ENCODE measurements at places on chromosomes 2 and 18. TPM values are rescaled to one million over a fixed set of nuclear protein-coding genes. Genes with fewer than 3 reads are reported as not detected.

NT5C1B gene
- total RNA-seq = not detected

GRCh38 chr2:46936566-46936965 lies 21.0 kb upstream of the MCFD2 start:
- H3K4me1 ChIP-seq = peaks cover 10% of the 10 kb centered on the region
- no peak for DNase-seq
- H3K4me3 ChIP-seq = no peak overlapping the region
- H3K27ac ChIP-seq = no peak overlapping the region

NEURL3 gene
- total RNA-seq = 1.5 TPM

GRCh38 chr2:127852388-127852787 lies 5.6 kb downstream of the POLR2D start:
- no peak overlapping the region for H3K27ac ChIP-seq
- H3K4me1 ChIP-seq = no peaks in the 10 kb centered on the region
- H3K27me3 ChIP-seq = no peaks in the 10 kb centered on the region
- no peaks in the 10 kb centered on the region for H3K36me3 ChIP-seq
- DNase-seq = no peak

- H3K27me3 ChIP-seq = no peaks in the 10 kb centered on the region
- no peak overlapping the region for H3K27ac ChIP-seq
- no peaks in the 10 kb centered on the region for H3K36me3 ChIP-seq
- H3K4me1 ChIP-seq = no peaks in the 10 kb centered on the region
Observed at GRCh38 chr2:199814101-199814816, 36.7 kb downstream of the FTCDNL1 start.

ARHGAP15 gene
- 22.6 TPM for total RNA-seq

UGT1A10 gene
- not detected for total RNA-seq

- no peak for DNase-seq
- peaks cover 49% of the 10 kb centered on the region for H3K36me3 ChIP-seq
- H3K4me1 ChIP-seq = no peaks in the 10 kb centered on the region
- no peaks in the 10 kb centered on the region for H3K27me3 ChIP-seq
- H3K4me3 ChIP-seq = no peak overlapping the region
Observed at GRCh38 chr2:23767876-23768621, 158.9 kb downstream of the ATAD2B start.

DNA sequence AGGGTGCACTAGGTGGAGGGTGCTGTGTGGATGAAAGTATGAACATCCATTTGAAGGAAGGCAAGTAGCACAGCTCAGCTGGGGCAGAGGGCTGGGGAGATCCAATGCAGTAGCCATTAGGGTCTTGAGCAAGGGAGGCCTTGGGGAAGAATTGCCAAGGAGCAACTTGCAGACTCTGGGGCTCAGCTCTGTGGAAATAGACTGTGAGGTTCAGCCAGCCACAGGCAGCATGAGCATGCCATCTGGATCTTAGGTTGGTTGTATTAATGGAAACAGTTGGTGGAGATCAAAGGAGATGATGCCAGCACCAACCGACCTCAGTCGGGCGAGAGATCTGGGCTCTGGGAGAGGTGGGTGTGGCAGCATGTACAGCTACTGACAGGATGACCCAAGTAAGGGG lies 5.6 kb downstream of the ZAP70 start:
- no peak for DNase-seq
- H3K4me1 ChIP-seq = no peaks in the 10 kb centered on the region
- H3K27me3 ChIP-seq = no peaks in the 10 kb centered on the region
- H3K36me3 ChIP-seq = no peaks in the 10 kb centered on the region
- no peak overlapping the region for H3K27ac ChIP-seq
- no peak overlapping the region for H3K4me3 ChIP-seq

WDFY1 gene
- 53.7 TPM for total RNA-seq

FKBP1B gene
- 5.4 TPM for total RNA-seq

- H3K36me3 ChIP-seq = no peaks in the 10 kb centered on the region
- no peak for DNase-seq
- no peak overlapping the region for H3K4me3 ChIP-seq
Observed at GRCh38 chr2:56874717-56875116, 690.9 kb downstream of the CCDC85A start.

- H3K4me1 ChIP-seq = no peaks in the 10 kb centered on the region
- DNase-seq = no peak
- H3K36me3 ChIP-seq = peaks cover 81% of the 10 kb centered on the region
- H3K4me3 ChIP-seq = no peak overlapping the region
- no peaks in the 10 kb centered on the region for H3K27me3 ChIP-seq
- H3K27ac ChIP-seq = no peak overlapping the region
Observed at GRCh38 chr2:121368836-121369235, 83.8 kb upstream of the TFCP2L1 start.

- no peaks in the 10 kb centered on the region for H3K36me3 ChIP-seq
- H3K4me1 ChIP-seq = no peaks in the 10 kb centered on the region
- no peak overlapping the region for H3K4me3 ChIP-seq
- no peak for DNase-seq
Observed at GRCh38 chr2:160194351-160194750, 5.7 kb downstream of the ITGB6 start.

SMAD4 gene
- 182 TPM for total RNA-seq

DNA sequence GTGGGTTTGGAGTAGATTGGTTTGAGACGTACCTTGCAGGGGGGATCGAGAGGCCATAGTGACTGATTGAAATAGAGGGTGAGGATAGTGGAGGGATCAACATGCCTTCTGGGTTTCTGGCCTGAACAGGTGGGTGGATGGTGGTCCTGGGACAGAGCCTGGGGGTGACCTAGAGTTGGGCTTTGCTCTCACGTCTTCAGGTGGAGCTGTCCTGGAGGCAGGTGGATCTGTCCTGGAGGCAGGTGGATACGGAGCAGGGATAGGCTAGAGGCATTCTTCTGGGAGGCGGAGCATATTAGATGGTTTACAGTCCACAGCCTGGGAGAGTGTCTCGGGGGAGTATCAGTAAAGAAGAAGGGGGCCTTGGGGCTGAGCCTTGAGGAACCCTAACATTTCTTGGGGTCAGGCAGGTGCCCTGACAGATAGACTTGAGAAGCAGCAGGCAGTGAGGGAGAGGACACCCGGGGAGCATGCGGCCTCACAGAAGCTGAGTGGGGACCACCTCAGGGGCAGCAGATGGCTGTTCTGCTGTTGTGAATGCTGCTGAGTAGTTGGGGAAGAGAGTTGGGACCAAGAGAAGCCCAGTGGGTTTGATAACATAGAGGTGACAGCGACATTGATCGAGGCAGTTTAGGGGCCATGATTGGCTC lies 1.6 kb downstream of the CAPN10 start:
- no peak overlapping the region for H3K27ac ChIP-seq
- no peaks in the 10 kb centered on the region for H3K27me3 ChIP-seq
- no peak for DNase-seq

DNA sequence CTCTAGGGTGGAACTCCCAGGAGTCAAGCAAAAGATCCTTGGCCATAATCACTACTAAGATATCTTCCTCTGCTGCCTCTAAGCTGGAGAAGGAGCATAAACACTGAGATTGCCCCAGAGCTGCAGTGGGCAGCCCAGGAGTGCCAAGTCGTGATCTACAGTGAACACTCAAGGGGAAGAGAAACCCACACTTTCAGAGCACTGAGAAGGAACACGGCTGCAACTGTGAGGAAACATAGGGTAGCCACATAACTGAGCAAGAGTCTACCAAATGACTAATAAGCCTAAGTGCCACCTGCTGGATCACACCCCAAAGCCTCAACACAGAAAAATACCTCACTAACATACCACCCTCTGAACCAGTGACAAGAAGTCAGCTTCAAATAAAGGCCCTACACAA lies 79.6 kb upstream of the RAB12 start:
- no peak for DNase-seq
- no peak overlapping the region for H3K4me3 ChIP-seq
- no peaks in the 10 kb centered on the region for H3K27me3 ChIP-seq
- H3K4me1 ChIP-seq = no peaks in the 10 kb centered on the region
- no peak overlapping the region for H3K27ac ChIP-seq

GRCh38 chr18:58863539-58864145 lies 1.0 kb upstream of the ZNF532 start:
- peaks cover 92% of the 10 kb centered on the region for H3K4me1 ChIP-seq
- no peaks in the 10 kb centered on the region for H3K36me3 ChIP-seq
- H3K27me3 ChIP-seq = no peaks in the 10 kb centered on the region
- H3K4me3 ChIP-seq = peak overlapping the region; percentile 54

- peaks cover 17% of the 10 kb centered on the region for H3K4me1 ChIP-seq
- no peaks in the 10 kb centered on the region for H3K36me3 ChIP-seq
- no peak overlapping the region for H3K27ac ChIP-seq
- H3K27me3 ChIP-seq = no peaks in the 10 kb centered on the region
- DNase-seq = peak; percentile 55
- H3K4me3 ChIP-seq = no peak overlapping the region
Observed at GRCh38 chr2:191376981-191377629, 131.9 kb downstream of the MYO1B start.

DNA sequence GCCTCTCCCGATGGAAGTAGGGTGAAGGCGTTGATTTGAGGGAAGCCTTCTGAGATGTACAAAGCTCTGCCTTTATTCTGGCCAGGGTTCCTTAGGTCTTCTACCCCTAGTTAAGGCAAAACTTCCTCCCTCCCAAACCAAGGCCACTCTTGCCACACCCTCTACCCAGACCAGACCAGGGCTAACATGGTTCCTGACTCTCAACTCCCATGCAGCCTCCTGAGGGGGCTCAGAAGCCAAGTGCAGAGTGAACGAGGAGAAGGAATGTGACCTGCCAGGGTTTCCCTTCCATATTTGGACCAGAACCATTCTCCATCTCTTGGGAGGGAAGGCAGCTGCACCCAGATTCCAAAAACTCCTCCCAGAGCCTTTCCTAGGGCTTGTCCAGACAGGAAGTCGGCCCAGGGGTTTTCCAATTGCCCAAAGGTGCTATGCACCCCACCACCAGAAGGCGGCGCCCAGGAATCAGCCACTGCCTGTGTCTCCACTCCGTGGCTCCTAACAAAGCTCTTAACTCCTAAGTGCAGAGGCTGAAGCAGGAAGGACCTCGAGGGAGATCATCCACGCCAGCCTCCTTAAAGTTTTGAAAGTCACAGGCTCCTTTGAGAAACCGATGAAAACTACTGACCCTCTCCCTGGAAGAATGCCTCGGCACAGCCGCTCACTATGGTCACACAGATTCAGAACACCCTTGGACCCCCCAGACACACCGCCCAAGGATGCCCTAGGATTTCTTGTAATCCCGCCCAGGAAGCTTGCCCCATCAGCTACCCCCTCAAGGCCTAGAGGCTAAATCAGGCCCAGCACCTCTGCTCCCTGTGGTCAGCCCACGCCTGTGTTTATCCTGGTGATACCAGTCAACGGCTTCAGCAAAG lies 157.8 kb downstream of the SMAD2 start:
- no peak overlapping the region for H3K4me3 ChIP-seq
- H3K4me1 ChIP-seq = no peaks in the 10 kb centered on the region
- no peak for DNase-seq
- H3K27ac ChIP-seq = no peak overlapping the region
- no peaks in the 10 kb centered on the region for H3K36me3 ChIP-seq
- H3K27me3 ChIP-seq = no peaks in the 10 kb centered on the region

DNA sequence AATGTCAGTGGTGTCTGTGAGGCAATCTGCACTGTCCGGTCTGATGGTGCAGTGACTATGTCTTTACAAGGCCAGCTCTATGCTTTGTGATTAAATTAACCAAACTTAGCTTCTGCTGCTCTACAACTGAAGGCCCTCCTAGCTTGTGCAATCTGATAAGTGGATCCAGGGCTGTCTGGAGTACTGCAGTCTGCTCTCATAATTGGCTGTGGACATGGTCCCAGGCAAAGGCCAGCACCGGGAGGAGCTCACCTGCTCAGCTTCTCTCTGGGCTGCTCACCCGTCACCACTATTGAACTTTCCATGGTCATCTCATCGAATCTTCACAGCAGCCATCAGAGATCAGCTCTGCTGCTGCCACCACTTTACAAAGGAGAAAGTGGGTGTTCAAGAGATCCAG lies 13.0 kb upstream of the APCDD1 start:
- H3K4me1 ChIP-seq = no peaks in the 10 kb centered on the region
- H3K27ac ChIP-seq = no peak overlapping the region
- H3K4me3 ChIP-seq = no peak overlapping the region

SLC38A11 gene
- total RNA-seq = 4.2 TPM

ALLC gene
- total RNA-seq = 16.6 TPM

- H3K27me3 ChIP-seq = no peaks in the 10 kb centered on the region
- no peak overlapping the region for H3K4me3 ChIP-seq
- no peak overlapping the region for H3K27ac ChIP-seq
- no peaks in the 10 kb centered on the region for H3K4me1 ChIP-seq
Observed at GRCh38 chr2:36570416-36570815, 27.6 kb downstream of the FEZ2 start.

- H3K4me1 ChIP-seq = peaks cover 12% of the 10 kb centered on the region
- no peak overlapping the region for H3K27ac ChIP-seq
- no peaks in the 10 kb centered on the region for H3K36me3 ChIP-seq
- no peak for DNase-seq
- no peaks in the 10 kb centered on the region for H3K27me3 ChIP-seq
Observed at GRCh38 chr2:25358836-25359235, 17.1 kb upstream of the DNMT3A start.

GRCh38 chr2:197229509-197230443 lies 80.8 kb downstream of the ANKRD44 start:
- H3K4me3 ChIP-seq = no peak overlapping the region
- DNase-seq = no peak
- H3K27ac ChIP-seq = no peak overlapping the region

DNA sequence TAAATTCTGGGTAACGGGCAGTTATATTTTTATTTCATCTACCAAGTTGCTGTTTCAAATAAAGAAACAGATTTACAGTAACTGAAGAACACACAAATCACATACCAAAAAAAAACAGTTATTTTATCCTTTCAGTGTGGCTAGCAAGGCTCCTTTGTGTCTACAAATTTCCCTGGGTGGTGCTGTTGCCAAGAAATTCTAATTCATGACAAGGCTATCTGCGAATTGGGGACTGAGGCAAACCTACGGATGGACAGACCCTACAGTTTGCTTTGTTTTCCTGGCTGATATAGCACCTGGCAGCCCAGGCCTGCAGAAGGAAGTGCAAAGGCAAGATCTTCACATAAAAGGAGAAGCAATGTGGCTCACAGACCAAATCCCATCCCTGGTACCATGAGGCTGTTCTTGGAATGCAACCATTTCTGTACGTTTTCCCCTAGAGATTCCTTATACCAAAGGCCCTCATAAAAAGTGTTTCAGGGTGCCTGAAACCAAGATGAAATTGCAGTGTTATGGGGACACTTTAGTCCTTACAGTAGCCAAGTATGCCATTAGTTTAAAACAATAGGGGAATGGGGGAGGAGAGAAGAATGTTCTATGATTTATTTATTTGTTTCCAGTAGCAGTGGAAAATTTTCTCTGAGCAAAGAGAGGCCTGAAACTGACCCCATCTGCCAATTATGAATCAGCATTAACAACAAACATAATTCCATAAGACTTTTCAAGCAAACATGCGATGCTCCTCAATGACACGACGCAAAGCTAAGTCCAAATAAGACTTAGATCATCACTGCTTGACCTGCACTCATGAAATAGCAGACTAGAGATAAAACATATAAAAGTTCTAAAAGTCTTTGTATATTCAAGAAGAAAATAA lies 4.3 kb downstream of the KLF7 start:
- H3K36me3 ChIP-seq = no peaks in the 10 kb centered on the region
- peak overlapping the region; percentile 74 for H3K4me3 ChIP-seq
- DNase-seq = no peak
- H3K27me3 ChIP-seq = no peaks in the 10 kb centered on the region
- peak overlapping the region; percentile 97 for H3K27ac ChIP-seq
- peaks cover 65% of the 10 kb centered on the region for H3K4me1 ChIP-seq

Data from tibial nerve (tissue), 4 donors.